ENCODE measurements at places on chromosomes 4 and X.
A peak's percentile ranks its signal among the peaks of the same experiment; 100 is the strongest.

GRCh38 chrX:10089378-10089795 lies 67.4 kb upstream of the CLCN4 start:
- peak; percentile 19 for DNase-seq

DNA sequence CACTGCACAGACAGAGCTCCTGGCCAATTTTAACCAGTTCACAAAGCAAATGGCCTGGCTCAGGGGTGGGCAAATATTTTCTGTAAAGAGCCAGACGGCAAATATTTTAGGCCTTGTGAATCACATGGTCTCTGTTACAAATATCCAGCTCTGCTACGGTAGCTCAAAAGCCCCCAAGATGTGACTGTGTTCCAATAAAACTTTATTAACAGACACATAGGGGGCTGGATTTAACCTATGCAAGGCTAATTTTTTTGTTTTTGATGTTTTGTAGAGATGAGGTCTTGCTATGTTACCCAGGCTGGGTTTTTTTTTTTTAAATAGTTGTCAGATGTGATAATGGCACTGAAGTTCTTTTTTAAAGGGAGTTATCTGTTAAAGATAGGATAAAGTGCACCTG lies 65.4 kb downstream of the PRKX start:
- no peak for DNase-seq

DNA sequence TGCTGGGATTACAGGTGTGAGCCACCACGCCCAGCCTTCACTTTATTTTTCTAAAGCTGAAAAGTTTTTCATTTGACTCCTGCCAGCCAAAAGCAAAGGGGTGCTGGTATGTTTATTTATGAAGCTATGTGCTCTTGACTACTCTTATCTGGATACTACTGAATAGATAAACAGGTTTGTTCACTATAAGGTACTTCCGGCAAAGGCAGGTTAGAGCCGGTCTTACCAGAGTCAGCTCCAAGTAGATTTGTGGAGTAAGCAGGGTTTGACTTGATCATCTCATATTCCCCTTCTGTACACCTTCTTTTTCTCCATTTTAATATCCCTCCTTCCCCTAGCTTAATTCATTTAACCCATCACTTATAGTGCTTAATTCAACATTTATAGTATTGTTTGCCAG lies 175.4 kb upstream of the MBNL3 start:
- no peak for DNase-seq

DNA sequence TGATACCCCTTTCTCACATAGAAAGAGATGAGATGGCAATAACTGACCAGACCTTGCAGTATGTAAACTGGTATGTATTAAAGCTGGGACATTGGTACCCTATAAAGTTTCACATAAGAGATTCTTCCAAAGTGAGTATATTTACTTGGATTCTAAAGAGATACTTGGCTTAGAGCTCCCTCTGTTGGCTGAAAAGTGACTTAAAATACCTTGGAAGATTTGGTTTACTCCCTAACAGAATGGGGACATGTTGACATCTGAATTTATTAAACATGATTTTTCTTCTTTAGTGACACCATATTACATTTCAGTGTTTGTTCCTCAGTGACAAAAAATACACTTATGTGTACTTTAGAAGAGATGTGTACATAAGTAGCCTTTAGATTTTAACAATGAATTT lies 47.9 kb upstream of the RGN start:
- DNase-seq = peak; percentile 77

GRCh38 chrX:111322231-111322855 lies 52.1 kb upstream of the CAPN6 start:
- DNase-seq = no peak

DNA sequence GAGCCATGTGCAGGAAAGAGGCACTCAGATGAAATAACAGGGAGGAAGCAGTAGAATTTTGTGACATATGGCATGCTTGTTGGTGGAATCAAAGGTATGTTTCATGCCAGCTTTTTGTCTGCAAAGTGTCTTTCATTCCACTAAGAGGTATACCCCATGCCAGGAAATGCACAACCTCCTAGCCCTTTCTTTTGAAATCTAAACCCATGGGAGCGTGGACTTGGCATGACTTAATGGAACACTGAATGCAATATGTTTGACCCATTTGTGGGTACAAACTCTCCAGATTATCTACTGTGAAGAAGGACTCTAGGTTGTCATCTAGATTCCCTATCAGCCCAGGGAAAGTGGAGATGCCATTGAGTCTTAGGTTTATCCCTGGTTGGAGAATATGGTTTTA lies 338.3 kb upstream of the TEX13C start:
- DNase-seq = no peak

DNA sequence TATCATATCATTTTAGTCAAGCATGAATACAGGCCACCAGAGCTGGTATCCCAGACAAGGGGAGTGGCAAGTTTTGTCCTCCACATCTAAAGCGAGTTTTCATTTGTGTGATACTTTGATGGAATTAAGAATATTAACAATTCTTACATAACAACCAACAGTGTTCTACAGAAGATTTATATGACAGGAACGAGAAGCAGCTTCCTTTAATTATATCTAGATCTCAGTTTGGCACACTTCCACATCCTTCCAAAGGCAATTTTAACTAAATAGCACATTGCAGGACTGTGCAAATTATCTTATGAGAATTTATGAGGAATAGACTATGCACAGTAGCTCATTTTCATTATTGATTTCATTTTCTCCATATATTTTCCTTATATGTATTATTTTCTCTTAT lies 121.2 kb upstream of the GUCY1A1 start:
- DNase-seq = no peak

GRCh38 chrX:150897421-150898320 lies 797 bp downstream of the CD99L2 start:
- DNase-seq = peak; percentile 54

Measured in cardiac fibroblast (primary cell).